GM23338 (cell line): ENCODE measurements at places on chromosomes 2 and 18. TPM values are rescaled to one million over a fixed set of nuclear protein-coding genes. Genes with fewer than 3 reads are reported as not detected.

- H3K27ac ChIP-seq, result no peak overlapping the region
- H3K36me3 ChIP-seq, result no peaks in the 10 kb centered on the region
- no peaks in the 10 kb centered on the region for H3K27me3 ChIP-seq
- H3K4me1 ChIP-seq, result peaks cover 14% of the 10 kb centered on the region; the same call in 1 of the 2 replicates
Measured at GRCh38 chr2:15050483-15050882, 418.0 kb downstream of the LRATD1 start.

DNA sequence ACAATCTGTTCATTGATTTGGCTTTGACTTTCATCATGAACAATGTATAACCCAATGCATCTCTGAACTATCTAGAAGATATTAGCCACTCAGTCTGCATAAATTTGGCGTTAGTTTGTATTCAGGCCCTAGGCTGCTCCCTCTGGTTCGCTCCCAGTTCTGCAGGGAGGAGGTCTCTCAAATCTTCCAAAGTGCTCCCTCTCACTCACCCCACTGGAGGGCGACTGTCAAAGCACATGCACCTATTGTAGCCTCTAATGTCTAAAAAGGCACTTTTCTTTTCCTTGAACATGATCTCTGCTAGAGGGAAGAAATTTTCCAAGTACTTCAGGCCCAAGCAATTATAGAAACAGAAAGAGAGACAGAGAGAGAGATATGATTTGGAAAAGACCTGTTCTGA, 291.5 kb downstream of the TDRD15 start:
- no peaks in the 10 kb centered on the region for H3K4me1 ChIP-seq
- no peak overlapping the region for H3K27ac ChIP-seq
- peak; percentile 58 for DNase-seq
- no peaks in the 10 kb centered on the region for H3K36me3 ChIP-seq

DNA sequence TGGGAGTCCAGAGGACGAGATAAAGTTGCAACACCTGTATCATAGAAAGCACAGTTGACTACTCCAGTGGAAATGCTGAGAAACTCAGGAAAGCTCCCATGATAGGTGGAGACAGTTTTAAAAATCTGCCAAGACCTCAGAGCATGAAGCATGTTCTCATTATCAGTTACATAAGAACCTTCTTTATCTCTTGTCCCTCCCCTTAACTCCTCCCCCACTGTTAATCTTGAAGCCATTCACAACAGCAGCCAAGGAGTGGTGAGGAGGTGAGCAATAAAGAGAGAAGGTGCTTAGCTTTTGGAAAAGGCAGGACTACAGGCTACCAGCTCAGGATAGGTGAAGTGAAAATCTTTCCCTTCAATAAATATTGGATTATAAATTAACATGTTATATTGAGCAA, 657.9 kb downstream of the NYAP2 start:
- H3K27me3 ChIP-seq, result no peaks in the 10 kb centered on the region
- DNase-seq, result no peak
- H3K4me1 ChIP-seq, result no peaks in the 10 kb centered on the region
- no peak overlapping the region for H3K27ac ChIP-seq

GRCh38 chr2:39686456-39686855, 20.7 kb downstream of the TMEM178A start:
- no peaks in the 10 kb centered on the region for H3K36me3 ChIP-seq
- no peak overlapping the region for H3K4me3 ChIP-seq
- no peak overlapping the region for H3K27ac ChIP-seq
- no peaks in the 10 kb centered on the region for H3K27me3 ChIP-seq

DNA sequence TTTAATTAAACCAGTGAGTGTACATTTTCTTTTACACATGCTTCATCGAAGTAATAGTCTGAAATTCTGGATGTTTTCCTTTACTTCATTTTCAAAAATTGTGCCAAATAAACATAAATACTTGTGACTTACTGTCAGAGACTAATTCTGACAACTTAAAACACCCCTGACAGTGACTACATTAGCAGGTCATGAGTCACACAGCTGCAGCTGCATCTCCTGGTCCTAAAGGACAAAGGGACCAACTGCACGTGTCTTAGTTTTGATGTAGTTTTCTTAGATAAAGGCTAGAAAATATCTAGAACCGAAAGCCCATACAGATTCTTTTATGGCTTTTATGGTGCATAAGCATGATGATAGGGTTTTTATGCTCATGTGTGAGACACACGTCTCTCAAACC, 29.6 kb upstream of the DSC3 start:
- H3K4me1 ChIP-seq, result no peaks in the 10 kb centered on the region
- H3K36me3 ChIP-seq, result peaks cover 12% of the 10 kb centered on the region; the same call in 1 of the 2 replicates
- no peak overlapping the region for H3K4me3 ChIP-seq

The SPR gene
- 15.2 and 18.4 TPM in 2 replicates for total RNA-seq

The KANSL3 gene
- 27.2 and 31.4 TPM in 2 replicates for total RNA-seq

The PROKR1 gene
- 5.2 and 5.3 TPM in 2 replicates for total RNA-seq

The DNAJC5G gene
- 0.39 and 0.59 TPM in 2 replicates for total RNA-seq

The C2orf92 gene
- 2.6 and 2.9 TPM in 2 replicates for total RNA-seq
